ENCODE measurements at places on chromosomes 13 and 19.

DNA sequence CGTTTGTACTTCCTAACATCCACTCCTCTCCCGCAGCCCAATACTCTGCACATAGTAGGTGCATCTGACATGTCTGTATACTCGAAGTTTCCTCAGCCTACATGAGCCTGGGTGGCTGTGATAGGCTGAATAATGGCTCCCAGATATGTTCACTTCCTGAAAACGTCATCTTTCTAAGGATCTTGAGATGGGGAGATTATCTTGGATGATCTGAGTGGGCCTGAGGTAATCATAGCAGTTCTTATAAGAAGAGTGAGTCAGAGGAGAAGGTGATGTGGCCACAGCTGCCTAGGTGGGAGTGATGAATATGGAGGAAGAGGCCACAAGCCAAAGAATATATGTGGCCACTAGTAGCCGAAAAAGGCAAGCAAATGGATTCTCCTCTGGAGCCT lies 84.2 kb downstream of the AKAP11 start:
- DNase-seq = no peak

DNA sequence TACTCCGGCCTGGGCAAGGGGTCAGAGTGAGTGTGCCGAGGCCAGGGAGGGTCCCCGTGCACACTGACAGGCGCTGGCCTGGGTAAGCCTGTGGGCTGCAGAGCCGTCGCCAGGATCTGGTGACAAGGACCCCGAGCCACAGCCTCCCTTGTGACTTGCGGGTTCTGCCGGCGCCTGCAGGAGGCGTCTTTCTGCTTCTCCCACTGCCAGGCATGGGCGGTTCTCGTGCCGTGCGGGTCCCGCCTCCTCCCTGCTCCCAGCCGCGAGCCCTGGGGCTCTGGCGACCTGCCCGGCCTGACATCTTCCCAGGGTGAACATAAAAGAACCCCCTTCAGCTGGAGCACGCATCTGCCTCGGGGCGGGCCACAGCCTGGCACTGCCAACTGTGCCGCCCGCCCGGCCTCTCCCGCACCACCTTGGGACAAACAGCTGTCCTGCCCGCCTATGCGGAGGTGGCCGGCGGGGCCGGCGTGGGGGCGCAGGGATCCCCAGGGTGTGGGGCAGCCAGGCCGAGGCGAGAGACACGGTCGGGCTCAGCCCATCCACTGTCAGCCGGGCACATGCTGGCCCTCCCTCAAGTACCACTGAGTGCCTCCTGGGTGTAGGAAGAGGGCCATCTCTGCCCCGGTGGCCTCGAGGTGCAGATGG lies 1.5 kb upstream of the HCN2 start:
- DNase-seq = peak; percentile 69

GRCh38 chr13:29605860-29606526 lies 10.5 kb upstream of the SLC7A1 start:
- DNase-seq = no peak

DNA sequence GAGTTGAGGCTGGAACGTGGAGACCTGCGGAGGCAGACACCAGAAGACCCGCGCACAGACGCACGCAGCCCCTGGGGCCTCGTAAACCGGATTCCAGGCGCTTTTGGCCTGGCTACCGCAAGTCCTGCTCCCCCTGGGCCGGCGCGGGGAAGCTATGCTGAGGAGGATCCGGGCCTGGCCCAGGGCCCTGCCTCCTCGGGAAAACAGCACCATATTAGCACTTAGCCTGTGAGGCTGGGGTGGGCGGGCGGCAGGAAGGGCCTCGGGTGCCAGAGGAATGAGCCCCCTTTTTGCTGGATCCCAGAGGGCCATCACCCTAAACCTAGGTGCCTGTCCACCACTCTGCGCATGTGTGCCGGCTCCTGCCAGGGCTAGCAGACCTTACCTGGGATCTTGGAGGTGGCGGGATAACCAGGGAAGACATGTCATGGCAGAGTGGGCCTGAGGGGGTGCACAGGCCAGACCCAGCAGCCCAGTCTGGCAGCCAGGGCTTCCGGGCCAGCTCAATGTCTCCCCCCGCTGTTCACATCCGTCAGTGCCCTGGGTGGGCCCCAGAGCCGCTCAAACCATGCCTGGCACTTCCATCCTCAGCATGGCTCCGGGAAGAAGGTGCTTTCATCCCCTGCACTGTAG lies 7.3 kb downstream of the ELOF1 start:
- DNase-seq = no peak

DNA sequence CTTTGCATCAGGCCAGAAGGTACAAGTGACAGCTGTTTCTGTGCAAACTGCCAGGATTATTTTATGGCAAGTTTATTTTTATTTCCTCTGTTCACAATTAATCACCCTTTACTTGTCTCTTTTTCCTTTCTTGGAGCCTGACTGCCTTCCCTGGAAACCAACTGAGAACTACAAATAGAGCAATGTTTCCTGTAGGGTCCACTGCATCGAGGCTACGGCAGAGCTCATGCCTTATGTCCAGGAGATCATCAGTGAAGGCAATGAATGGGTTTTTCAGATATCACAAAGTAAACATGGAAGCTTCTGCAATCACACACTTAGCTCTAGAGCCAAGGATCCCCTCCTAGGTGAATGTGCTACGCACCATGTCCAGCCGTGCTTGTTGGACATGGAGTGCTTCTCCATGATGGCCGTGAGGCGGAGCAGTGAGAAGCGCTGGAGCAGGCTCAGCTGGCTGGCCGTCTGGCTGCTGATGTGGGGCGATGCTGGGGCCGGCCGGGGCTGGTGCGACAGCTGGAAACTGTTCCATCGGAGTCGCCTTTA lies 110.9 kb downstream of the KL start:
- DNase-seq = no peak

GRCh38 chr19:17385878-17386611 lies 8.0 kb downstream of the CCDC194 start:
- DNase-seq = no peak

DNA sequence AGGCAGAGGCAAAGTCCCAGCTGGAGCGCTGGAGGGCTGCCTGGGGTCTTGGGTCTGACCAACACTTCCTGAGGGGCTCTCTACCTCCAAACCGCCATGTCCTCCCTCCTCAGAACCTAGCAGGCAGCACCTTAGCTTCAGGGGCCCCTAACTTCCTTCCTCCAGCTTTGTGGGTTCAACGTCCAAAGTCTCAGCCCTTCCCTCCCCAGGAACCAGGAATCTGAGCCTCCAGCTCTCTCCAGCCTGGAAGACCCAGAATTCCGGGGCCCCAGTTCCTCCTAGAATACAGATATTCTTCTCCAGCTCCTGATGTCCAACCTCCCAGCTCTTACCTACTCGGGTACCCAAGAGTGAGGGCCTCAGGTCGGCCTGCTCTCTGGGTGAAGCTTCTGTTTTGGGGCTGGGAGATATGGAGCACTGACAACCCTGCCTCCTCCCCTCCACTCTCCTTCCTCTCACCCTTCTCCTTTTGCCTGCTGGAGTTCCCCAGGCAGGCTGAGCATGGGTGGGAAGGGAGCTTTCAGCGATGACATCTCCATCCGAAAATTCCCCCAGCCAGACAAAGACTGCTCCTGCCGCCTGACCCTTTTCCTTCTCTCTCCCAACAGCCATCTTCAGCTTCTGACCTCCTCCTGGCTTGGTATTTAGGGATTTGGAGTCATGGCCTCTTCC lies 3.5 kb downstream of the TMEM150B start:
- DNase-seq = no peak

- DNase-seq = no peak
Observed at GRCh38 chr13:90217275-90217674, 1130.2 kb upstream of the MIR17HG start.

DNA sequence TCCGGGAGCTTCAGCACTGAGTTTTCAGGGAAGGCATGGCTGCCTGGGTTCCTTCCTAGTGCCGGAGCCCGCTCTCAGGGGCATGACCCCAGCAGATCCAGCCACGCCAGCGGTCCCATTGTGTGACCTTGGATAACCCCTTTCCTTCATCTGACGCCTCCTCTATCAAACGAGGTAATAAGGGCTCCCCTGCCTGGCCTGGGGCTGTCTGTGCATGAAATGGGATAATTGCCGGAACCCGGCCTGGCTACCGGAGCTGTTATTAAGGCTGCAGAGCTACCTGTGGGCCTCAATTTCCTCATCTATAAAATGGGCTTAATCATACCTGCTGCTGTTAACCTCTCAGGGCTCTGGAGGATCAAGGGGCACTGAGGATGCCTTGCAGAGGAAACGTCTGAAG lies 18.3 kb upstream of the NFIC start:
- no peak for DNase-seq

- DNase-seq = no peak
Observed at GRCh38 chr13:77465603-77466195, 69.8 kb upstream of the SCEL start.

DNA sequence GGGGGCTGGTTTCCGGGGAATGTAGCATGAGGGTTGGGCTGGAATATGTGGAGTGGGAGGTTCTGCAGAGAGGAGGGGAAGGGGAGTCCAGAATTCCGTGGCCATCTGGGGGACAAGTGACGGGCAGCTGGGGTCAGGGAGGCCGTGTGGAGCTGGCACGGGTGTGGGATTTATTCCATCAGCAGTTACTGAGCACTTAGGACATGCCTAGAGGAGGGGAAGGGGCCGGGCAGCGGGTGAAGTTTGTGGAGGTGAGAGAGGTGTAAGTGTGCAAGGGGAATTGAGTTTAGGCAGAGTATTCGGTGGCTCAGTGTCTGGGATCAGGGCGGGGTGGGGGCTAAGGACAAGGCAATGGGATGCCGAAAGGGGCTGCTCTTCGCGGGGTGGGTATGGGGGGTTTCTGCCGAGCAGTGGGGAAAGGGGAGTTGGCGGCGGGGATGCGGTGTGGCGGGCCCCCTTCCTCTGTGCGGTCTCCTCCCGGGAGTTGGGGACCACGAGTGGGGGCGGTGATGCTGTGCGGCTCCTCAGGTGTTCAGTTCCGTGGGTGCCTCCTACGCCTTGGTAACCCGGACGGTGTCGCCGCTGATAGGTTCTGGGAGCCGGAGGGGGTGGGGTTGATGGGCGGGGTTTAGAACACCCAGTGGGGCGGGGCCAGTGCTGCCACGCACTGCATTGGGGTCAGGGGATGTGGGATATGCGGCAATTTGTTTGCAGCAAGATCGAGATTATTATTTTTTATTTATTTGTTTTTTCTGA lies 5.4 kb downstream of the CCDC61 start:
- no peak for DNase-seq

DNA sequence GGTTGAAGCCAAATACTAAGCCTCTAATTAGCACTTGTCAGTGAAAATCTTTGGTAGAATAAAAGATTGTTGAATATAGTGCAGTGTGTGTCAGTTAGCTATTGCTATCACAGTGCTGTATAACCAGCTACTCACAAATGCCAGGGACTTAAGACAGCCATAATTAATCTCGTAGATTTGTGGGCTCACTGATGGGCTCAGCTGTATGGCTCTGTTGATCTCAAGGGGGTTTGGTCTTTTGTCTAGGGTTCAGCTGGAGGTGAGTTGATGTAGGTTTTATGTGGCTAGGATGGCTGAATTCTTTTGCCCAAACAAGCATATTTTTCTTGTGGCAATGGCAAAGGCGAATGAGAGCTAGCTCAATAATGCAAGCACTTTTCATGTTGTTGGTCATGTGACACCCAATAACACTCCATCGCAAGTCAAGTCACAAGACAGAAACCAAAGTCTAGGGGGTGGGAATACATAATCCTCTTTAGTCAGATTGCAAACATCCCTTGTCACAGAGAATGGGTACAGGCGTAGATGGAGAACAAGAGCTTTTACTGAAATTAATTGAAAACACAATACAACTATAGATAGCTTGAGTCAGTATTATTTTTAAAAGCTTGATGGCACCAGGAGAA lies 121.7 kb upstream of the EDNRB start:
- DNase-seq = no peak

DNA sequence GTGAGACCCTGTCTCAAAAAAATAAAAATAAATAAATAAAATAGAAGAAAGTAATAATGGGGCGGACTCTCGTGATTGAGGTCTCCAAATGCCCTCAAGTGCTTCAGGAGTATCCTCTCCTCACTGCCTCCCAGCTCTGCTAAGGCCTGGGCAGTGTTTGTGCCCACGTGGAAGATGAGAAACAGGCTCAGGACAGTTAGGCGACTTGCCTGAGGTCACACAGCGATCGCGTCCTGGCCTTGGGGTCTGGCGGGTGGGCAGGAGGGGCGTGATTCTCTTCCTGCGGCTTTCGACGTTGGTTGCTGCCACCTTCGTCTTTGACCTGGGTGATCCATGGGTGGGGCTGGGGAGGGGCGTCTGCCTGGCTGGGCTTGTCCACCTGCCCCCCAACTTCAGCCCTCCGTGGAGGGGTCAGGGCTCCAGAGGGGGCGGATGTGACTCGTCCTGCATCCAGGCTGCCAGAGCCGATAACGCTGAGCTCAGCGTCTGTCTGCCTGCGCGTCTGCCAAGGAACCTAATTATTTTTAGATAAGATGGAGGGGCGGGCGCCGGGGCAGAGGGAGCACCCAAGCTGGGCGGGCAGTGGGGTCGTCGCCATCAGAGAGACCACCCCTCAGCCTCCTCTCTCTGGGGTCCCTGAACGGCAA lies 56.9 kb downstream of the NFIC start:
- no peak for DNase-seq

DNA sequence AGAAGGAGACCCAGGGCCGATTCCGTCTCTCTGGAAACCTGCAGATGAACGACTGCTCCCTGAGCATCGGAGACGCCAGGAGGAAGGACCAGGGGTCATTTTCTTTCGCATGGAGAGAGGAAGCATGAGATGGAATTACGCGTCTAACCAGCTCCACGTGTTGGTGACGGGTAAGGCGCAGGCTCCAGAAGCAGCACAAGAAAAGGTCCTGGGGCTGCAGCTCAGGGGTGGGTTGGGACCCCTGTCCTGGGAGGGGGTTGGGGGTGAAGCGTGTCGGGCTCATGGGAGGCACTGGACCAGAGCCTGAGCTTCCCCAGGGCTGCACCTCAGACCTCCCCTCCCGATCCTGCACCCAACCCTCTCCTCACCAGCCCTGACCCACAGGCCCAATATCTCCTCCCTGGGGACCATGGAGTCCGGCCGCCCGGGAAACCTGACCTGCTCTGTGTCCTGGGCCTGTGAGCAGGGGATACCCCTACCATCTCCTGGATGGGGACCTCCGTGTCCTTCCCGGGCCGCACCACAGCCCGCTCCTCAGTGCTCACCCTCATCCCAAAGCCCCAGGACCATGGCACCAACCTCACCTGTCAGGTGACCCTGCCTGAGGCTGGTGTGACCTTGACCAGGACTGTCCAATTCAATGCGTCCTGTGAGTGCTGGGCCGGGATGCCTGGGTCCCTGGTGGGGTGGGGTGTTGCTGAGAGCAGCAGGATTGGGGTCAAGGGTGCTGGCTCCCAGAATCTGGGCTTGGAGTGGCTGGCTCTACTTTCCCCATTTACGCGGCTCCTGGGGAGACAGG lies 39.6 kb upstream of the CD33 start:
- DNase-seq = no peak

DNA sequence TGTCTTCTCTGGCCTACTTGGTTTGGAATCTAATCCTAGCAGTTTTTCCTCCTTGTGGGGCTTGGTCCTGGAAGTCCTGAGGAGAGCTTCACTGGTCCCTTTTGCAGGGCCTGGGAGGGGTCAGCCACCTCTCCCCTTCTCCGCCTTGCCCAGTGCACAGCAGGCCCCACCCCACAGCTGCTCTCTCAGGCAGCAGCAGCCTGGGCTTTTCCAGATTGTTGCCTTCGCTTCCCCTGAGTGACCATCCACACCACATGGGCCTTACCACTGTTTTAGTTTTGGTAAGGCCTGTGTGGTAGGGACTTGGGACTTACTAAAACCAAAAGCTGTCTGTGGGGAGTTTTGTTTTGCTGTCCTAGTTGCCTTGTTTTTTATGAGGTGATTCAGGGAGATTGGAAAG lies 11.5 kb downstream of the MPHOSPH8 start:
- no peak for DNase-seq

All from NCI-H2029 treated with DMSO at 0.1 percent for 48 hours (cell line).